ENCODE measurements at places on chromosomes 4 and X.

DNA sequence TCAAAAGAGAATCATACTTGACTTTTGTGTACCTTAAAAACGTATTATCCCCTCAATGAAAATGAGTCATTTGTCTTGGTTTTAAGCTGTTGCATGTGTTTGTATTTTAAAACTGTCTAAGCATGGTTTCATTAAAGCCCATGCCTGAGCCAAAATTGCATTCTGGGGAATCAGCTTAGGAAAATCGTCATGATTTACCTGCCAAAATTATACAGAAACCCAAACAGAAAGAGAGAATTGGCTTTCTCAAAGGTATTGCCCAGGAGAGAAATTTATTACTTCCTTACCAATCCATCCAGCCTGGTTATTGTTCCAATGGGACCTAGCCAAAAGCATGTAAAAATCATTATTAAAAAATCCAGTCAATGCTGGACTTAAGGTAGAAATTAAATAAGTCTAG is 37.6 kb downstream of the GPR174 start:
- no peak for DNase-seq

GRCh38 chr4:180081072-180081471 is 2162.1 kb upstream of the TENM3 start:
- DNase-seq: no peak

DNA sequence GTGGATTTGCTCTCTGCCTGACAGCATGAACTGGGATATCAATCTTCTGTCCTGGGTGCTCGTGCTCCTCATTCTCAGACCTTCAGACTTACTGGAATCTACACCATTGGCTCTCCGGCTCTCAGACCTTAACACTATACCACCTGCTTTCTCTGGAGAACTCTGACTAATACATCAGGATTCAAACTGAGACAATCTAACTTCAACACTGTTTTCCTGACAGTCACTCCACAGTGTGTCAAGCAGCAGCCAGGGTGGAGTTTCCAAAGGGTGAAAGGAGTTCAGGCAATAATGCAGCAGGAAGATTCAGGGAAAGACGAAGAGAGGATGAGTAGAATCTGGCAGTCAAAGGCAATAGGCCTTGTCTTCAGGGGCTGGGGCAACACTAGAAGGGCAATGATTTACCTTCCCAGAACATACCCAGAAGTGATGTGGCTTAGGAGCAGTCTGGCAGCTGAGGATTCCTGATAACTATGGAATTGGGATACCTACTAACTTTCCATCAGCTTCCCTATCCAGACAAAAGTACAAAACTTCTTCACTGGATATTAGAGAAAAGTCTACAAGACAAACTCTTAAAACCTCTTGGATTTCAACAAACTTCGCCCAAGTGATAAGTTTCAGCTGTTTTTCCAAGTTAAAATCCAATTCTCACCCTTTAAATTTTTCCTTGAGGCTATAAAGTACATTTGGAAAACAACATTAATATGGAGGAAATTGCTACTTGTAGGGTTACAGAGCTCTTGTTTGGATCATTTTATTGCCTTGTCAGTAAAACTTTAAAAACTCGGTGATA is 58.4 kb upstream of the SLIT2 start:
- DNase-seq: no peak

DNA sequence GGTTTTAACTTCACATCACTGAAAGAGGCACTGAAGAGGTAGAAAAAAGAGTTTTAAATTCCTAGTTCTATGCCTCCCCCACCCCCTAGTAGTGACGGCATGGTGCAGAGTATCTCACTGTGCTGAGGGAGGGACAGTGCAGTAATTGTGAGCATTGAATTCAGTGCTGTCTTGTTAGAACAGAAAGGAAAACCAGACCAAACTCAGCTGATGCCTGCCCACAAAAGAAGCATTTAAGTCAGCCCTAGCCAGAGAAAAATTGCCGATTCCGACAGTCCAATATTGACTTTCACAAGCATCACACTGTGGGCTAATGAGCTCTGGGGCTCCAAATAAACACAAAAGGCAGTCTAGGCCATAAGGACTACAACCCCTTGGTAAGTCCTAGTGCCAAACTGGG is 417.7 kb downstream of the AR start:
- DNase-seq: no peak

DNA sequence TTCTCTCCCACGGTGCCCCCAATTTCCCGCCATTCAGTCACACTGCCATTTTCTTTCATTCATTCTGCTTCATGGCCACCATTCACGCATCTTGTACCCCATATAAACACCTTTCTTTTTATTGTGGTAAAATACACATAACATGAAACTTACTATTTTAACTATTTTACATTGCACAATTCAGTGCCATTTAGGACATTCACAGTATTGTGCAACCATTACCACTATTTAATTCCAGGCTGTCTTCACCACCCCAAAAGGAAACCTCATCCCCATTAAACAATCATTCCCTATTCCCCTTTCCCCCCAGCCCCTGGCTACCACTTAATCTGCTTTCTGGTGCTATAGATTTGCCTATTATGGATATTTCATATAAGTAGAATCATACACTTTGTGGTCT is 15.9 kb downstream of the SPACA5 start:
- DNase-seq: no peak

DNA sequence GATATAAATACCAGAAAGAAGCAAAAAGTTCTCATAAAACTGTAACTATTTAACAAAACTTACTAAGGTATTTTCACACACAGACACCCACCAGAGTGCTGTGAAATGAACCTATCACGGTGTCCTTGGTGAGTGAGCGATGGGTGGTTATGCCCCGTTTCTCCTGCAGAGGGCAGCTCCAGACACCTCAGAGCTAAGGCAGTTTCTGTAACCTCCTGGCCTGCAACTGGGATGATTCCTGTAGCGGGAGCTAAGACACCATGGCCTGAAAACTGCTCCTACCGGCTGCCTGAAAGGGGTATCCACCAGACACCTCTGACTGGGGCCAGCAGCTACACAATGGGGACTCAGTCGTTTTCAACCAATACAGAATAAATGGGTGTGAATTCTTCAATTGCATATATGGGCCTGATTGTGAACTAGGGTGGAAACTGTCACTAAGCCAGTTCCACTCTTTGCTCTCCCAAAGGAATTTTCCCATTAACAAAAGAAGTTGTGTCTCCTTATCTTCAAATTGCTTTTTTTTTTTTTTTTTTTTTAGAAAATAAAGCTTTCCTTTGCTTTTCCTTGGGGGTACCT is 2375.8 kb upstream of the TENM3 start:
- no peak for DNase-seq

DNA sequence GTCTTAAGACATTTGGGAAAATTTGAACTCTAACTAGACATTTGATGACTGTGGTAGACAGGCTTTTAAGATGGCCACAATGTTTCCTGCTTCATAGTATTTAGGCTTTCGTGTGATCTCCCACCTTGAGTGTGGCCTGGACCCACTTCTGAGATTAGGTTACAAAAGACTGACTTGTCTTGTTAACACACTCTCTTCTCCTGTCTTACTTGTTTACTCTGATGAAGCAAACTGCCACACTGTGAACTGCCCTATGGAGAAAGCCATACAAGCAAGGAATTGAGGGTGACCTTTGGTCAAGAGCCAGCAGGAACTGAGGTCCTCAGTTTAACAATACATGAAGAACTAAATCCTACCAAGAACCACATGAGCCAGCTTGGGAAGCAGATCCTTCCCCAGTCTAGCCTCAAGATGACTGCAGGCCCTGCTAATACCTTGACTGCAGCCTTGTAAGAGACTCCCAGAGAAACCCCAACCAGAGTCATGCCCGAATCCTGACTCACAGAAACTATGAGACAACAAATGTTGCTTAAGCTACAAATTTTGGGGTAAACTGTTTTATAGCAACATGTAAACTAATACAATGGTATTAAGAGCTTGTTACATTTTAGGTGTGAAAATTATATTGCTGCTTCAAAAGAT is 20.3 kb downstream of the UBA6 start:
- no peak for DNase-seq

DNA sequence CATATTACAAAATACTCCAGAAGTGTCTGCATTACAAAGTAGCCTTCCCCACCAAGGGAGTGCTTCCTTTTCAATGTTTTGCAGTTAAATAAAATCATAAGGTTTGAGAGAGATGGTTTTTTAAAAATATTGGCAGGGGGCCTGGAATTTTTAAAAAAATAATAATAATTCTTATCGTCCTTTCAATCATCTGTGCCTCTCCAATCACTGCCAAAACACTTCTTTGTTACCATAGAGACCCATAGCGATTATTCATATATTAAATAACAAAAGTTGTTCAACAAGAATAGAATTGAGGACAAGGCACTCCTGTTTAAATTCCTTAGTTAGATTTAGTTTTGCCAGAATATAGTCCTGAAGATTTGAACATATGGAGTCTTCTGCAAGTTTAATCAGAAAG is 203.1 kb downstream of the FAT4 start:
- no peak for DNase-seq

GRCh38 chr4:165383591-165384073 is 4.8 kb downstream of the CPE start:
- no peak for DNase-seq

GRCh38 chr4:53804719-53805118 is 213.4 kb upstream of the LNX1 start:
- no peak for DNase-seq

GRCh38 chr4:113447769-113448168 is 313.8 kb downstream of the CAMK2D start:
- DNase-seq: no peak

DNA sequence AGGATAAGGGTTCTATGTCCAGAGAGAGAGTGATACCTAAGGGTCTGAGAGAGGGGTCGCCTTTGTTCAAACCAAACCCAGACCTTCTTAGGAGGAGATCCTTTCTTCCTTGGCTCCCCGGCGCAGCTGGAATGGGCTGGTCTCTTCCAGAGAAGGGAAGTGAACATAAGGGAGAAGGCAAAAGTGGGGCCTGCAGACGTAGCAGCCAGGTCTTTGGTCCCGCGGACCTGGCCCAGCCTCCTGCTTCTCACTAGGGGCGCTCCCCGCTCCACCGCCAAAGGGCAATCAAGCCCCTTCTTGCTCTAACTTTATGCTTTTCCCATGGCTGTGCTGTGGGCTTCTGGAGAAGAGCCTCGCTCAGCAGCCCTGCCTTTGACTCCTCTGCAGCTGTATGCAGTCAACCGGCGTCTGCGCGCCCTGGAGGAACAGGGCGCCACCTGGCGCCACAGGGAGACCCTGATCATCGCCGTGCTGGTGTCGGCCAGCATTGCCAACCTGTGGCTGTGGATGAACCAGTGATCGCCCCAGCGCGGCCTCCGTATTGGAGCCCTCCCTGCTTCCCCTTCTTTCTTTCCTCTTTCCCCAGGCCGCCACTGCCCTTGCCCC is 6.5 kb downstream of the FATE1 start:
- peak; percentile 48 for DNase-seq

DNA sequence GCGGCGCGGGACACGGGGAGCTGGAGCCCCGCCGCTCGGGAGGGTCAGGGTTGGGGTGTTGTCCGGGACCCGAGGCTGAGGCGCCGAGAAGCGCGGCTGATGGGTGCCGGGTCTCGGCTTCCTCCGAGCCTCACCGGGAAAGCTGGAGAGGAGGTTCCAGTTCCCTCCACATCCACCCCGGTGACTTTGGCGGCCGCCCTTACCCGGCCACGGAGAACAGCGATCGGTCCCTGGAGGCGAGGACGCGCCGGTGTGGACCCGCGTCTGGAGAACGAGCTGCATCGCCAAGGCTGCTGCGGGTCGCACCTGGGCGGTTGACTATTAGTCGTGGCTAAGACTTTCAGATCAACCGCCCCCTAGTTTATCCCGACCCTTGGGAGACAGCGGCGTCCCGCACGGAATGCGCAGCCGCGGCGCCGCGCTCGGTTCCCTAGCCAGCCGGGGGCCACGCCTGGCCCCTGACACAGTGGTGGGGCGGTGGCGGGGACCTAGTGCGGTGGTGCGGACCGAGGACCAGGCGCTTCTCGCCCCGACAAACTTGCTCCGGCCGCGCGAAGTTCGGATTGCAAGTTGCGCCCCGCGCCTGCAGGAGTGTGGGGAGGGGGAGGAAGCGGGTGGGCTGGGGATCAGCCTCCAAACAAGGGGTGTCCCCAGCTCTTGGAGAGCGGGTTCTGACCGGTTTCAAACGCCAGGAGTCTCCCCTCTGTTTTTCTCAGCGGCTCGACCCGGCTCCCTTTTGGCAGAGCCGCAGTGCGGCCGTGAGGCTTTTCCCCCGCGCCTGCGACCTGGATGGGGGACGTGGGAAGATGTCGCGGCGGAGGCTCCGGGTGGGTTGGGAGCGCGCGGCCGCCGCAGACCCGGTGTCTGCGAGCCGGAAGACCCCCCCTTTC is 568 bp downstream of the FHDC1 start:
- DNase-seq: no peak

DNA sequence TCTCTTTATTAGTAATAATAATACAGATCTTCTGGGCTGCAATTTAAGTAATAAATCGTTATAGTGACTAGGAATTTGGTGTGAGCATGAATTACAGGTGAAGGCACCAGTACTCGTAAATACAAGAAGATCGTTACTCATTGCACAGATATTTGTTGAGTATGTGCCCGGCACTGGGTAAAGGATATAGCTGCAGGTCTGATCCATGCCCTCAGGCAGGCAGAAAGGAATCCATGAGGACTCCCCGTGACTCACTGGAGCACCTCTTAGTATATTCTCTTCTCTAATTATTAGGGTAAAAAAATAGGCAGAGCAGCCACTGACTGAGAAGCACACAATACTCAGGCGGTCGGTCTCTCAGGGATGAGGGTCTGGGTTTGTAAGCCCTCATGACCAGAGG is 868.3 kb downstream of the RAB28 start:
- DNase-seq: no peak

- no peak for DNase-seq
Observed at GRCh38 chr4:108317377-108317776, 148.6 kb upstream of the LEF1 start.

- DNase-seq: no peak
Observed at GRCh38 chr4:76459291-76459723, 24.3 kb downstream of the SHROOM3 start.

GRCh38 chrX:10526451-10526850 is 93.9 kb downstream of the MID1 start:
- DNase-seq: no peak

GRCh38 chr4:107854356-107855022 is 29.8 kb downstream of the SGMS2 start:
- DNase-seq: no peak

DNA sequence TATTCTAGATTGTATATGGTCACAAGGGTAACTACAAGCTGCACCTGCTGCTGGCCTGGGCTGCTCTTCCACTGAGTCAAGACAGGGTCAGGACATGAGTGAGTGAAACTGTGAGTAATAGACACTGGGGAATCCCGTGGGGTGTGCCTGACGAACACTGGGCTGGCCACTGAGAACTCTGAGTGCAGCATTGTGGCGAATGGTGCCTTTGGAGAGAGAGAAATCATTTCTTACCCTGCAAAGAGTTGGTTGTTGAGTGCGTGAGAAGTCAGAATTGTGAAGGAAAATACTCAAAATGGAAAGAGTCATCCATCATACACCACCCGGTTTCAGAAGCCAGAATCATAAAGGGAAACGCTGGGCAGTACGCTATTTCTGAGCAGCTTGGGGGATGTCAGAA is 43.1 kb upstream of the LSM6 start:
- no peak for DNase-seq

GRCh38 chr4:69995526-69996016 is at the start of gene STATH:
Gene STATH (plus strand): TSS chr4:69995966. CDS start chr4:69998438, 2,472 bp downstream.
- no peak for DNase-seq

GRCh38 chr4:47876784-47877546 is 37.4 kb downstream of the NFXL1 start:
- no peak for DNase-seq
